ENCODE measurements at places on chromosomes 11 and 22. TPM values are rescaled to one million over a fixed set of nuclear protein-coding genes. Genes with fewer than 3 reads are reported as not detected.
A peak's percentile ranks its signal among the peaks of the same experiment; 100 is the strongest.

DNA sequence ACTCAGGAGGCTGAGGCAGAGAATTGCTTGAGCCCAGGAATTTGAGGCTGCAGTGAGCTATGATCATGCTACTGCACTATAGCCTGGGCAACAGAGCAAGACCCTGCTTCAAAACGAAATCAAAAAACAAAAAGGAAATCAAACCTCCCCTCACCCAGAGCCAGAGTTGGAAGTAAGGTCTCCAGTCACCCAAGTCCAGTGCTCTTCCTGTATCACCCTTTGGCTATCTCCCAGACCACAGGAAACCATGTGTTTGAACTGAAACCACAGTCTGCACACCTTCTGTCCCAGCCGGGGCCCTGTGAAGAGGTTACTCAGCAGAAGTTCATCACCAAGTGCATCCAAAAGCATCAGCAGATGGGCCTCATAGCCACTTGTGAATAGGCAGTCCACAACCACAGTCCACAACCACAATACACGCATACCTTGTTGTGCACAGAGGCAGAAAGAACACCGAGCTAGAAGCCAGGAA is 4.6 kb downstream of the MYH9 start:
- DNase-seq: peak; percentile 82
- peaks cover 11% of the 10 kb centered on the region for H3K27me3 ChIP-seq
- H3K4me3 ChIP-seq: peak overlapping the region; percentile 87
- peak overlapping the region; percentile 86 for H3K27ac ChIP-seq
- peaks cover 47% of the 10 kb centered on the region for H3K36me3 ChIP-seq

POLA2 gene
- 16.4 TPM for total RNA-seq

DNA sequence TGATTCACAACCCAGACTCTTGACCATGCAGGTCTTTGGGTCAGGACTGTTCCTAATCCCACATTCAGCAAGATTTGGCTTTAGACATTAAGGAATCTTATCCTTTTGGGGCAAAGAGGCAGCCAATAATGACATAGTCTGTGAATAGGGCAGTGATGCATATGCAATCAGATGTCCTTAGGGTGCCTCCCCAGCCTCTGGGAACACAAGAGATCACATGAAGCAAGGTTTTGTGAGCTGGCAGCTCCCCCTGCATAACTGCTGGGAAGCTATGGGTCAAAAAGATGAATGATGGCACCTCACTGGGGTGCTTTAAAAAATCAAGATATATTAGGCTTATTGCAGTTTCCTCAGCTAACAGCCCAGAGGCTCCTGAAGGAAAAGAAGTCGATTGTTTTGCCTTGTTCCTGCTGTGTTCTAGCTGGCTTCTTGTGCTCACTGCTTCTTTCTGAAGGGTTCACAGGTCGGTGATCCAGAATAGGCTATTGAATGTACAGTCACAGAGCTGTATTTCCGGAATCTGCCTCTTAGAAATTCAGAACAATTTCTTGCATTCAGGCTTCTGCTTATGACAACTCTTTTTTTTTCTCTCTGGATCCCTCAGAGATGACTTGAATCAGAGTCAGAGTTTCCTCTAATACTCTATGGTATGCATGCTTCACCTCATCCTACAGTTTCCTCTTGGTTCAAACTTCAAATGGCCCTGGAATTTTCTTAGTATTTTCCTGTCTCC is 31.7 kb downstream of the INSC start:
- H3K27me3 ChIP-seq: no peaks in the 10 kb centered on the region
- peak; percentile 53 for DNase-seq
- H3K27ac ChIP-seq: peak overlapping the region; percentile 72

LZTR1 gene
- 50.6 TPM for total RNA-seq

DNA sequence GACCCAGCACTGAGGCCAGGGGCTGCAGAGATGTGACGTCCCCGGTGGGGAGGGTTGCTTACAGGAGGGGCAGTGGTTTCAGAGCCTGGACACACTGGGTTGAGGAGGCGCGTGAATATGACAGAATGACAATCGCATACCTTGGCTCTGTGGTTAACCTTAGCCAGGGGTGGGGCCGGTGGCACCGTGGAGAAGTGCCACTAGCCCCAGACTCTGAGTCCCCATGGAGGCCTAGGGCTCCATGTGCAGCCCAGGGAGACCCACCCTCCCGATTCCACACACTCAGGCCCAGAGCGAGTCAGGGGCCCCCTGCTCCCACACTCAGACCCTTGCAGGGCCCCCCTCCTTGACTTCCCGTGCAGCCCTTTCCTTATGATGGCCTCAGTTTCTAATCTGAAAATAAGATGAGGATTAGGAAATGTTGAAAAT is 3.6 kb upstream of the ACR start:
- no peak overlapping the region for H3K4me3 ChIP-seq
- no peak overlapping the region for H3K27ac ChIP-seq
- H3K4me1 ChIP-seq: peaks cover 21% of the 10 kb centered on the region
- no peaks in the 10 kb centered on the region for H3K36me3 ChIP-seq
- DNase-seq: no peak
- peaks cover 38% of the 10 kb centered on the region for H3K27me3 ChIP-seq

GRCh38 chr11:19844806-19845205 is 132.2 kb downstream of the NAV2 start:
- no peaks in the 10 kb centered on the region for H3K27me3 ChIP-seq
- H3K36me3 ChIP-seq: peaks cover 18% of the 10 kb centered on the region
- H3K4me3 ChIP-seq: no peak overlapping the region
- H3K4me1 ChIP-seq: peaks cover 28% of the 10 kb centered on the region
- H3K27ac ChIP-seq: no peak overlapping the region

Data from HFFc6 (cell line).